ENCODE measurements at places on chromosomes 12 and 14.

GRCh38 chr12:52360663-52361271, 6.5 kb downstream of the KRT85 start:
- DNase-seq, result no peak

DNA sequence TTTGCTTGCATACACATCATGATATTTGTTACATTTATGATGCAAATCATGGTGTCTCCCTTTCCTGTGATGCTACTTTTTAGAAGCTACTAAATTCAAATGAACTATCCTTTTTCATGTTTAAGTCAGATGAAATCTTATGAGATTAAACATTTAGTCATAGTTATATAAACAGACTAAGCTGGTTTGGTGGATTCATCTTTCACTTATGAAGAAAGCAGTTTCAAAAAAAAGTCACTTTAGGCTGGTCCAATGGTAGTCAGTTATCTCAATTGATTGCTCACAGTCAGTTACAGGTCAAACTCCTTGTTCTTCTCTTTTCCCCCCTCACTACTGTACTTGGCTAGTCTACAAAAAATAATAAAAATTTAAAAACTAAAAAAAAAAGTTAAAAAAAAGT, 19.7 kb downstream of the SYCP3 start:
- no peak for DNase-seq

DNA sequence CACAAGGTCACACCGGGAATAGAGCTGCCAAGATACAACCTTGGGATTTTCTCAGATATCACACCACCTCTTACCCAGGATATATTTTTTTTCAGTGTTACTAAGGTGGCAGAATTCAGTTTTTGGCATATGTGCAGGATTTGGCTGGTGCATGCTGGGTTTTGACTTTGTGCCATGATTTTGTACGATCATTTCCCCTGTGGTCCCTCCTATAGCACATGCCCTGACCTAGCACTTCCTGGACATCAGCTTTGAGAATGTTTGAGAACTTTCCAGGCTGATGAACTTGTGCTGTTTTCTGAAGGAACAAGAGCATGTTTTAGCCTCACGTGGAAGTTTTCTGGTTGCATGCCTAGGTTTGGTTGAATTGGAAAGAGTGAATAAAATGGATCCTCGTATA, 11.0 kb upstream of the TBPL2 start:
- DNase-seq, result no peak

DNA sequence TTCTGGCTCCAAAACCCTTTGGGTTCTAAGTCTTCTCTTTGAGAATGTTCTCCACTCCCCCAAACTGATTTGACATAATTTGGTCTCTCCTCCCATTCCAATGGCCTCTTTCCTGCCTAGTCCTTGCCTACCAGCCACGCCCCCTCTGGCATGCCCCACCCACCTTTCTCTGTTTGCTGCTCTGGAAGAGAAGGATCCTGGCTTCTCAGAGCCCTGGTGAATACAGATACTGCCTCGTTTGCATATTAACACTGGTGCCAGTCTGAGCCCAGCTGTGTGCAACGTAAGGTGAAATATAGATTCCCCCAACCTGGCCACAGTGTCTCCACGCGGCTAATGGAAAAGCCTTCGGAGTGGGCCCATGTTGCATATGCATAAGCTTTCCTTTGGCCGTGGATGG, 79.7 kb downstream of the PAPOLA start:
- DNase-seq, result no peak

GRCh38 chr14:69363055-69363454, 35.0 kb downstream of the ERH start:
- DNase-seq, result no peak

DNA sequence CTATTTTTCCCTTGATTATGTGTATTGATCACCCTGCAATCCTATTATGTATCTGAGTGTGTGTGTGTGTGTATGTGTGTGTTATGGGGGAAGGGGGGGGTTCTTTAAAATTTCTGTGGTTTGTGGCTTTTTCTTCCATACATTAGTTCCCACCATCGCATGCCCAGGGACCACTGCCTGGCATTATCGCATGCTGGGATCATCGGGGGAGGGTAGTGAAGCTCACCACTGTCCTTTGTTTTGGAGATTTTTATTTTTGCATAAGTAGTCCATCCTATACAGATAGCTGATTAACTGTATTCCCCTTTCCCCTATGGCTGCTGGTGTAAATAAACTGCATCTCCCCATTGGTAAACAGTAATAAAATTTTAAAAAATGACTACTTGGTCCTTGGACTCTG, 3.4 kb downstream of the ATXN7L3B start:
- DNase-seq, result no peak

- DNase-seq, result no peak
Observed at GRCh38 chr14:70069186-70069585, 119.6 kb downstream of the SLC8A3 start.

GRCh38 chr14:23365732-23366425, 907 bp upstream of the EFS start:
- DNase-seq, result no peak

GRCh38 chr12:94649349-94650142, 811 bp downstream of the TMCC3 start:
- DNase-seq, result no peak

GRCh38 chr14:34582117-34582680, 42.7 kb upstream of the EAPP start:
- no peak for DNase-seq

DNA sequence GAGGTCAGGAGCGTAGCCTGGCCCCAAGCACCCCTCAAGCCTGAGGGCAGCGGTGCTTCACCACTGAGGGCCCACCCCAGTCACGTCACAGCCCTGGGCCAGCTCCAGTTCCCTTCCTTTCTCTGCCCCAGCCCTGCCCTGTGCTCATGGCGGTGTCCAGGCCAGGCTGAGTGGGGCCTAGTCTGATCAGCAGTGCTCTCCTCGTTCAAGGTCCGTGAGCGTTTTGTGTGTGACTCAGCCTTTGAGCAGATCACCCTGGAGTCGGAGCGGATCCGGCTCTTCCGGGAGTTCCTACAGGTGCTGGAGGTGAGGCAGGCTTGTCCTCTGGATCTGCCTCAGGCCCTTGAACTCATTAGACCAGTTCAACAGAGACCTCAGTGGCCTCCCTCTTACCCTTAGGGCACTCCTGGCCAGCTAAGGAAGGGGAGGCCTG, 19.0 kb downstream of the PRPF40B start:
- DNase-seq, result no peak

DNA sequence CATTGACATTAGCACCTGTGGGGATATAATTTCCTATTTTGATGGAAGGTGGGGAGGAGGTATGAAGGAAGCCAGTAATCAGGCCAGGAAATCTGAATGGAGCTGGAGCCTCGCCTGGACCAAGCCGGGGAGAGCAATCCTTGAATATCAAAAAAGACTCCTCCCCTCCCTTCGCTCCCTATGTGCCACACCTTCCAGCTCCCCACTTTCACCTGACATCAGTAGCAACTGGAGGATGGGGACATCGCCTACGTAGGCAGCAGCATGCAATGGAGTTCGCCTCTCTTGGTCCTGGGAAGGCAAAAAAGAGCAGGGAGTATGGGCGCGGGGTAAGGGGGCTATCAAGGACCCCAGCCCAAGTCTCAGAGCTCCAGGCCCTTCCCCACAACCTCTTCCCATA, 1.1 kb downstream of the ANKRD52 start:
- DNase-seq, result no peak

DNA sequence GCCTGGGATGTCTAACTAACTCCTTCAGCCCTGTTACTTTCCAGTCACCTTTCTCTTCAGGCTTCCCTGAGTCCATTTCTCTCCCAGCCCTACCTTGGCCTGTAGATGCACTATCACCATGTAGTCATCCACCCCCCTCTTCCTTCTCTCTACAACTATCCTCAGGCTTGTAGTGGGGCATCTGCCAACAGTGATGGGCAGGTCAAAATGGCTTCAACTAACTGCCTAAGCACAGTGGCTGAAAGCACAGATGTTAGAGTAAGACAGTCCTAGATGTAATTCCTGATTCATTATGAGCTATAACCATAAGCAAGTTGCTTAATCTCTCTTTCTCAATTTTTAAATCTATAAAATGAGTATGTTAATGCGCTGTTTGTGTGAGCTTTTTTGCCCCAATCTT, 133.6 kb upstream of the NAV3 start:
- DNase-seq, result no peak

DNA sequence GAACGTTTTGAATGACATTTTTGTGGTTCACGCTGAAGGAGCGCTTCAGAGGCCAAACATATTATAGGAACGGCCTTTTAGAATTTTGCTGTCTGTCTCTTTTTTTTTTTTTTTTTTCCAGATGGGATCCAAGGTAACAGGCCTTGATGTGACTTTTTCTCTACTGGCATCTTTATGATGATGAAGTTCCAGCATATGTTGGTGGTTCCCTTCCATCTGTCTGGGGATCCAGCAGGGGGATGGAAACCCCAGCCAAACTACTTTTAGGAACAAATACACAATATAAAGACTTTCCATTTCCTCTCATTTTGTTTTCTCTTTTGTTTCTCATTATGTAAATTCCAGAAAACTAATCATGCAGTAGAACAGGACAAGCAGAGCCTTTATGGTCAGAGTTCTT, 239.3 kb upstream of the PRICKLE1 start:
- no peak for DNase-seq

GRCh38 chr12:22118238-22118790, 72.3 kb downstream of the CMAS start:
- no peak for DNase-seq

- DNase-seq, result no peak
Observed at GRCh38 chr14:97931273-97931672, 1134.1 kb downstream of the VRK1 start.

GRCh38 chr12:22248121-22248520, 86.4 kb downstream of the ST8SIA1 start:
- DNase-seq, result no peak

DNA sequence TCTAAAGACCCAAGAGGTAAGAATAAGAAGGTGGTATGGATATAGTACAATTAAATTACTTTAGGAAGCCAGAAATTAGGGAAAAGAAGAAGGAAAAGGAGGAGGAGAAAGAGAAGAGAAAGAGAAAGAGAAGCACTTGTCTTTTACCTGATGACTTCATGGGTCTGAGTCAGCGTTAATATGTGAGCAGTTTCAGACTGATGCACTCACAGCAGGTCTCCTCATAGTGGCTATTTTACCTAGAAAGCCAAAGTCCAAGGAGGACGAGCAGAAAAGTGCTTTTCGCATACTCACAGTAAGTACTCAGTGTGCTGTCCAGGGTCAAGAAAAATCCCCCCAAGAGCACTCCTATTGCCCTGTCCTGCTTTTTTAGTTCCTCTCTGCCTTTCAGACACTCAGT, 222.1 kb downstream of the C12orf42 start:
- DNase-seq, result no peak

DNA sequence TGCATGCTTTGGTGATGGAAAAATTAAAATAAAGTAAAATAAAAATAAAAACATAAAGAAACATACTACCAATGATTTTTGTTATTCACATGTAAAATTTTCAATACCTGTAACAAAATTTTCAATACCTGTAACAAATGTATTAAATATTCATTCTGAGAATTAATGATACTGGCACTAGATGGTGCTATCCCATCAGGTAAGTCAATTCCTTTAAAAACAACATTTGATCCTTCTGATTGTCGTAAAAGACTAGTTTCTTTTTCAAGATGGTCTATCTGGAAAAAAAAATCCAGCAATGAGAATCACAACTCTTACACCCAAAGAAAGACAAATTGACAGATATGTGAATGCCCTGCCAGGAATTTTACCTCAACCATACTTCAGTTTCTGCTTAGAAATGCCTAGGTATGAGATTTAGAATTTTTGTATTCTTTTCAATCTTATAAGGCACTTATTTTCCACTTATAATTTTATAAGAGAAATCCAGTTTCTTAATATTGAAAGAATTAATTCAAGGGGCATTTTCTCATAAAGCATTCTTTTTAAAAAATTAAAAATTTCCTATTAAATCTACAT, 30.7 kb downstream of the CEP290 start:
- no peak for DNase-seq

- DNase-seq, result no peak
Observed at GRCh38 chr12:121858662-121859572, at the start of gene HPD. Gene HPD, minus strand, starts transcription at chr12:121858859. Its CDS starts 36 bp downstream, at chr12:121858823.

GRCh38 chr12:64883264-64884163, 59.1 kb downstream of the TBC1D30 start:
- no peak for DNase-seq

GRCh38 chr12:108367436-108367835, 28.3 kb upstream of the CMKLR1 start:
- no peak for DNase-seq

GRCh38 chr14:36820111-36820709, 158.6 kb downstream of the PAX9 start:
- DNase-seq, result no peak

GRCh38 chr12:6187948-6188793, 12.0 kb upstream of the CD9 start:
- DNase-seq, result no peak

DNA sequence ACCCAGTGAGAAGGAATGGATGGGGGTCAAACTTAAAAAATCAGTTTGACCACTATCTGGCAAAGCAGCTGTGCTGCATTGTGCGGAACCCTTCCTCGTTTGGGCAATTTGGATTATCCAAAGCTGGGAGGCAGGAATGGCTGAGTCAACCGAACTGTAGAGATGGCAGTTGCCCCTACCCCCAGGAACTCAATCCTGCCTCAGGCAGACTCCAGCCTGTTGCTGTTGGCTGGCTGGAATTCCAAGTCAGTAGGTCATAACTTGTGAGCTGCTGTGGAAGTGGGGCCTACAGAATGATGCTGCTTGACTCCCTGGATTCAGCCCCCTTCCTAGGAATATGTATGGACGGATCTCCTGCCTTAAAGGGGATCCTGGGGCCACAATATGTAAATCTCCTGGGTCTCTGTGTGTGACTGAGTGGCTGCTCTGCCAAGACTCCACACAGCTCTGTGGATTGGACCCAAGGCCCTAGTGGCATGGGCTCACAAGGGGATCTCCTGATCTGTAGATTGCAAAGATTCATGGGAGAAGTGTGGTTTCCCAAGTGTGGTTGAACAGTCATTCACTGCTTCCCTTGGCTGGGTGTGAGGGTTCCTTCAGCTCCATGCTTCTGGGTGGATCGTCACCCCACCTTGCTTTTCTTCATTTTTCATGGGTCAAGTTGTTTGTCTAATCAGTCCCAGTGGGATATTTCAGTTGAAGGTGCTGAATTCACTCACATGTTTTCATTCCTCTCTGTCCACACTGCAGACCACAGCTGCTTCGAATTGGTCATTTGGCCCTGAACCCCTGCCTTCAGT, 19.2 kb downstream of the LUM start:
- DNase-seq, result no peak

DNA sequence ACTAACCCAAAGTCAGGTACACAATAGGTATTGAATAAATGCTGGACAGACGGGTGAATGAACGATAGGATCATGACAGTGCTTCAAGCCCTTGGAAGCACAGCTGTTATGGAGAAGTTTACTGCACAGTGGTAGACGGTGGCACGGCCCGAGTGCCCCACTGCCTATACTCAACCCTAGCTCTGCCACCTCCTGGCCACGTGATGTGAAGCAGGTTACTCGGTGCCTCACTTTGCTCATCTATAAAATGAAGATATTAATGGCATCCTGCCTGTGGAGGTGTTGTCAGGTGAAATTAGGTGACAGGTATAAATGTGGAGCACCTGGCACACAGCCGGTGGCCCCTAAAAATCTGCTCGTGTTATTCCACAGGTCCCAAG, 5.8 kb downstream of the ASB2 start:
- no peak for DNase-seq

GRCh38 chr12:77001276-77001675, 64.1 kb downstream of the E2F7 start:
- DNase-seq, result no peak

GRCh38 chr12:109716512-109717389, 3.1 kb downstream of the FAM222A start:
- DNase-seq, result no peak

GRCh38 chr14:104939666-104940410, 15.2 kb downstream of the PLD4 start:
- no peak for DNase-seq
